ENCODE measurements at places on chromosomes 3 and 15.

GRCh38 chr15:73745073-73745472 lies 8.1 kb downstream of the INSYN1 start:
- DNase-seq = no peak

DNA sequence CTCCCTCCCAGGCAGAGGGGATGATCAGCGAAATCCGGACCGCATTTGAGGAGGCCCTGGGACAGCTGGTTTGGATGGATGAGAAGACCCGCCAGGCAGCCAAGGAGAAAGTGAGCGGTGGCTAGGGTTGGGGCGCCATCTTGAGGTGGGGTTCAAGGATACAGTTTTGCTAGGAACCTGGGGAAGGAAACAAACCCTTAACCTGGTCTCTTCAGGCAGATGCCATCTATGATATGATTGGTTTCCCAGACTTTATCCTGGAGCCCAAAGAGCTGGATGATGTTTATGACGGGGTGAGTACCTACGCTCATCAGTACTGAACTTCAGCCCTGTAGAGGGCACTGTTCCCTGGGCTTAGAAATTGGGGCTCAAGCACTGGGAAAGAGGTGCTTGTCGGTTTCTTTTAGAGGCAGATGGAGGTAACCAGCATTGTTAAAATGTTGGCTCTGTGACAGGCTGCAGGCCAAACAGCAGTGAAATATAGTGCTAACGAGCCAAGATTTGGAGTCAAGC lies 9.6 kb upstream of the PSMD2 start:
- peak; percentile 78 for DNase-seq

DNA sequence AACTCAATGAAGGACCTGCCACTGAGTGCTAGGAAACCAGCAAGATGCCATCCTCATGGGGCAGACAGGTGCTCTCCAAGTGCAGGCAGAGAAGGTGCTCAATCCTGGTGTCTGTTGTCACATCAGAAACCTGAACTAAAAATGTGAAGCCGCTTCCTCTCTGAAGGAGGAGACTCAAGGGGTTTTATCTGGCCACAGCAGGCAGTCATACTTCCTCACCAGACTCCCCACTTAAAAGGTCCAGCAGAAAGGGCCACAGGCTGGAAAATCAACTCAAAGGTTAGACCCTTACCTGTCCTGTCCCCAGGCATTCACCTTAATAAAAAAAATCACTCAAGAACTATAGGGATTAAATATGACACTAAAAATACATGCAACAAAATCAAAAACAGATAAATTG lies 4.8 kb downstream of the CCDC12 start:
- DNase-seq = no peak

- DNase-seq = no peak
Measured at GRCh38 chr3:155805204-155805801, 775 bp downstream of the C3orf33 start.

GRCh38 chr15:49115062-49115461 lies 40.3 kb downstream of the COPS2 start:
- no peak for DNase-seq

All from NAMALWA (cell line).